ENCODE measurements at places on chromosomes 2 and 18.

DNA sequence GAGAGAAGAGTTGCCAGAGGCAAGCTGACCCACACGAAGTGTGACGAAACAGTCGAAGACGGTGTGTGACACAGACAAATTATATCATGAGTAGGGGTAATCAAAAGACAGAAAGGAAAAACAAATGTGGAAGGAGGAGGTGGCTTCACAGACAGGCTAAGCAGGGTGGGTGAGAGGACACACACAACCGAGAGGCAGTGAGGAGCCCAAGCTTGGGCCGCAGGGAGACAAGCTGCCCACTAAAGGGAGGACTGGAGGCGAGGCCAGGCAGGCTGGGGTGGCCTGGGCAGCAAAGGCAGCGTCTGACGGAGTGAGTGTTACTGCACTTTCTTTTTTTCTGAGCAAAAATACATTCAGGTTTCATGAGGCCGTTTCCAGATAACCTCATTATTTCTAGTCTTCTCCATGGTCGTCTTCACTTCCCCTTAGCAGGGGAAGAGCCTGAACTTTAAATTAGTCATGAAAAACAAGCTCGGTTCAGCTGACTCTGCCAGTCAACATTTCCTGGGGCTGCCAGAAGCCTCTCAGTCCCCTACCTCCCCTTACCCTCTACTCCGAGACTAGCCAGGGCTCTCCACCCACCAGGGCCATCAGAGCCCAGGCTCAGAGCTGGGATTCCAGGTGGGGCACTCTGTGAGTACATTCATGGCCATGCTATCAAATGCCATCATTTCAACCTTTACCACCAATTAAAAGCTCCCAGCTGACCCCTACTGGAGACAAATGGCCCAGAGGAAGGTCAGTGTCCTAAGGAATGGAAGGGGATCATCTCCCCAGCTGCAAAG is 13.8 kb upstream of the ZFP36L2 start:
- no peak for DNase-seq

GRCh38 chr2:102028470-102028869 is 36.7 kb downstream of the IL1R2 start:
- DNase-seq = no peak

DNA sequence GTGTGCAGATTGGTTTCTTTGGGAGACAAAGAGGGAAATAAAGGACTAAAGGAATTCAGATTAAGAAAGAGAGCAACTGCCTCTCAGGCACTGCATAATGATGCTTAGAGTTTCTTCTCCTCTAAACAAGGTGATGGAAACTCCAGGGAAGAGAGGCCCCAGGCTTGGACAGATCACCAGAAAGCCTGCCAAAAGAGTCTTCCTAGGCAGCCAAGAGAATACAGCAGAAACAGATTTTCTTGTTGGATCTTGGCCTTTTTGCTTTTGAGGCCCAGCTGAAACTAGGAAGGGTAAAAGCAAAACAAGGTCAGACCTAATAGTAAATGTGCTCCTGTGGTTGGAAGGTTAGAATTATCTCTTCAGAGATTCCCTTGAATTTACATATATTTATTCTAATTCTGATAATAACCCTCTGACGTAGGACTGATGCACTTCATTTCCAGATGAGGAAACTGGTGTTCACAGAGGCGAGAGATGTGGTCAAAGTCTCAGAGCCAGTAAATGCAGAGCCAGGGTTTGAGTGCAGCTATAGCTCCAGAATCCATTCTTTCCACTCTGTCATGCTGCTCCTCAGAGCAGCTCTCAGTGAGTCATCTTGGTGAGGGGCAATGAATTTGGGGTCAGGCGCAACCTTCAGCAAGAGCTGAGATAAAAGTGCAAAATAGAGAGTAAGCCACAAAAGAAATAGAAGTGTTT is 142.3 kb upstream of the FBXO11 start:
- no peak for DNase-seq

DNA sequence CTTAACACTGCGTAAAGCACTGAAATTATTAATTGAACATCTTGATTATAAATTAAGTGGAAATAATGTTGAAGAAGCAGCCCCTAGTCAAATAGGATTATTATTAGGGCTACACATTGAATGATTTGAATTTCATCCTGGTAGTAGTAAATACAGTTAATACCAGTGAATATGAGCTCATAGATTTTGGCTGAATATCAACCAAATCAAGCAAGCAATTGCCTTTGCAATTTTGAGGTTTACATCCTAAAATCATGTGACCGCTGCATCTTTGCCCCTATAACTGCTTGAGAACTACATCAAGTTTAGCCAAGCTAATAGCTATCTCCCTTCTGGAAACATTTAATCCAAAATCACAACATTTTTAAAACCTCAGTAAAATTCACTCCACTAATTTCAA is 801.2 kb upstream of the PIK3C3 start:
- DNase-seq = no peak

DNA sequence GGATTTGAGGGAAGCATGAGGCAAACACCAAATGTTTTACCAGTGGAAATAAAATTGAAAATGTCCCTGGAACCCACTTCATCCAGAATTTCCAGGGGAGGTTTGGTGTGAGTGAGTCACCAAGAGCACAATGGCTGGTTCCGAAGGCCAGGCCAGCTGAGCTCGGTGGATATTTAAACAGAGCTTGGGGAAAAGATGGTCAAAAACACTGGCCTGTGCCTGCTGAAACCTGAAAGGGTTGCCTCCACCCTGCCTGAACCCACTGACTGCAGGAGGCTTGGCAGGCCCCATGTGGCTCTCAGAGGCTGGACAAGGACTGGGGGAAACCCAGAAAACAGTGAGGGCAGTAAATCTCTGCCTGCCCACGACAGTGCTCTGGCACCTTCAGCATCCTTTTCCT is 93.9 kb downstream of the TTC32 start:
- no peak for DNase-seq

DNA sequence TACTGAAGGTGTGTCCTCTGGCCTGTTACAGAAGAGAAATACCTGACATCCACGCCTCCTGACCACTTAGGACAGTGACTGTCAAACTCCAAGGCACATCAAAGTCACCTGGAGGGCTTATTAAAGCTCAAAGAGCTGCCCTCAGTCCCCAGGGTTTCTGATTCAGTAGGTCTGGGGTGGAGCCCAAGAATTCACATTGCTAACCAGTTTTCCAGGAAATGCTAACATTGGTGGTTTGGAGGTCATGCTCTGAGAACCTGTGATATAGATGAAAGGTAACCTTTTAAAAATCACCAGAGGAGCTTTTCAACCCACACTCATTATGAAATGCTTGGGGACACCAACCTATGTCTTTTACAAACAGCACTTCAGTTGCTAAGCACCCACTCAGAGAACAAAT is 172.3 kb downstream of the ALK start:
- DNase-seq = no peak

- DNase-seq = no peak
These were observed 86.8 kb upstream of the SH3BP4 start for GRCh38 chr2:234865040-234865439.

GRCh38 chr2:171893824-171894611 is at the start of gene SLC25A12:
TSS of gene SLC25A12 (minus strand) at chr2:171894244. CDS start at chr2:171894214, 30 bp downstream.
- peak; percentile 43 for DNase-seq

DNA sequence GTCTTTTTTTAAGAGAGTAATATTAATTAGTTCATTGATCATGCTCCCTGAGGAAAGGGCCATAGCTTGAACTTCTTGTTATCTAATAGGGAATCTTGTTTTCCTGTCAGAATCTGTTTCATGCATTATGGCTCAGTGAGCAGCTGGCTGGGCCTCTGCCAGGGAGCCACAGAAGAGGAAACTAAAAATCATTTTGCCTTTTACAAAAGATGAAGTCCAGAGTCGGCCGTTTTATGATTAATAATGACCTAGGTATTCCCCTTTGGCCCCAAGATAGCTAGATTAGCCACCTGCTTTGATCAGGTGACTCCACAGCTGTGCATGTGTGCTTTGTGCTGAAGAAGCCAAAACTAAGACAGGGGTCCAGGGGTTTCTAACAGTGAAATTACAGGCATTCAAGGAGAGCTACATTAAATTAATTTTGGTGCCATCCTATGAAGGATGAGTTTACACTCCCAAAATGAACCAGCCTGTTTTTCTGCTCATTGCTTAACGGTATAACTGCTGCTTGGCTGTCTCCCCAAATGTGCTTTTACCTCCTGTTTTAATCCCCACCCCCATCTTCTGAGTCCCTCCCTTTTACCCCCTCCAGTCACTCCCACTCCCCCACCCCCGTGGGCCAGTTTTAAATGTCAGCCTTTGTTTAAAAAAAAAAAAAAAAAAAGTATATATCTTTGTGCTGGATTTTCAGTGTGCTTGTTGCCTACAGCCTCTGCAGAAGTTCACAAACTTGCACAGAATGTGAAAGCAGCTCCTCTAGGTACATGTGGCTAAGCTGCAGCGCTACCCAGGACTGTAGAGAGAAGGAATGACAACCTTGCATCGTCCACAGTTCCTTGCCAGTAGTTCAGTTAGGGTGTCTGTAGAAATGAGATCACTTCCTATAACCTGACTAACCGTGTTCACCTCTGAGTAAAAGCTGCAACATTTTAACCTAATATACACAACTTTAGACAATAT is 93.1 kb downstream of the CABLES1 start:
- DNase-seq = no peak

DNA sequence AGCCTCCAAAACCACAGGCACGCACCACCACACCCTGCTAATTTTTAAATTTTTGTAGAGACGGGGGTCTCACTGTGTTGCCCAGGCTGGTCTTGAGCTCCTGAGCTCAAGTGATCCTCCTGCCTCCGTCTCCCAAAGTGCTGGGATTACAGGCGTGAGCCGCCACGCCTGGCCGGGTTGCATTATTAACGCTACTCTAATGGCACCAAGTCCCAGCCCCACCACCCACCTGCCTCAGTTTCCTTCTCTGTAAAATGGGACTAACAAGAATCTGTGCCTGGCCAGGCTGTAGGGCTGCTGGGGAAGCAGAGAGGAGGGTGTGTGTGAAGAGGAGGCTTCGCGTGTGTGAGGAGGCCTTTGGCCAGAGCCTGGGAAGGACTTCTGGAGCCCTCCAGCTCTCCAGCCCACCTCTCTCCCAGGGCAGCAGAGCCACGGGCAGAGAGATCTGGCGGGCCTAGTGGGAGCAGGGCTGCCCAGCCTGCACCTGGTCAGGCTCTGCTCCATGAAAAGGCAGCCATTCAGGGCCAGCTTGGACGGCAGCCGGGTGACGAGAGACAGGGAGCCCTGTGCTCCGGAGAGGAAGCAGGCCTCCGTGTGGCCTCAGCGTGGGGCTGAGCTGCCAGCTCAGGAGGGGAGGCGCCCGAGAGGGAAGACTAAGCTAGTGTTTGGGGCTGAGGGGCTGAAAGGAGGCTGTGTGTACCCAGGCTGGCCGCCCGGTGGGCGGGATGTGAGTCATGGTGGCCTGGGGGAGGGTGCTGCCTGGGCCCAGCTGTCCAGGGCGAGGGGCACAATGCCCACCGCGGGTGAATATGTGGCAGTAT is 7.4 kb upstream of the B3GNT7 start:
- DNase-seq = no peak

- no peak for DNase-seq
These were observed 102.8 kb downstream of the ZNF385B start for GRCh38 chr2:179758636-179759035.

- no peak for DNase-seq
These were observed 118.8 kb downstream of the ZNF532 start for GRCh38 chr18:58983260-58984155.

- no peak for DNase-seq
These were observed 265.5 kb downstream of the NAPG start for GRCh38 chr18:10791169-10791831.

DNA sequence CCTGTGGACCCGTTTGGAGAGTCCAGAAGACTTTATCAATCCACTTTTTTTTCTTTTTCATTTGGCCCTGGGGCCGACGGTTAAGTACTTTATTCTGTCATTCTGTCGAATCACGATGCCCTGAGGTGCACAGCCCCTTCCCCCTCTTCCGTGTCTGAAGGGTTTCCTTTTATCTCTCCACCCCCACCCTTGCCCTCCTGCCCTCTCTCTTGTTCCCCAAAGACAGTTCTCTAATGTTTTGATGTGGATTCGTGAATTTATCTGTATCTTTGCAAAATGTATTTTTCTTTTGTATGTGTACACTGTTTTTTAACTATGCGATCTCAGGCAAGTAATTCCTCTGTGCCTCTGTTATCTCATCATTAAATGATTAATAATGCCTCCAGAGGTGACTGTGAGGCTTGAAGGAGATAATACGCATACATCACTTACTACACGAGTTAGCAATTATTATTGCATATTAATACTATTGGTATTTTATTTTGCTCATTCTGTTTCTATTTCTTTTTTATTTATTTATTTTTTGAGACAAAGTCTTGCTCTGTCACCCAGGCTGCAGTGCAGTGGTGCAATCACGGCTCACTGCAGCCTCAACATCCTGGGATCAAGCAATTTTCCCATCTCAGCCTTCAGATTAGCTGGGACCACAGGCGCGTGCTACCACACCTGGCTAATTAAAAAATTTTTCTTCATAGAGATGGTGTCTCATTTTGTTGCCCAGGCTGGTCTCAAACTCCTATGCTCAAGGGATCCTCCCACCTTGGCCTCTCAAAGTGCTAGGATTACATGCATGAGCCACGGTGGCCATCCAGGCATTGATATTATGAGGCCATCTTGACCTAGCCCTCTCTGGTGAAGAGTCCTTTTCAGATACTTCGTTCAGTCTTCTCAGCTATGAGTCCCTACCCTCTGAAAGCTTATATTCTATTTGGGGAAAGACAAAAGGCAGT is 1.4 kb upstream of the CASP8 start:
- peak; percentile 45 for DNase-seq

DNA sequence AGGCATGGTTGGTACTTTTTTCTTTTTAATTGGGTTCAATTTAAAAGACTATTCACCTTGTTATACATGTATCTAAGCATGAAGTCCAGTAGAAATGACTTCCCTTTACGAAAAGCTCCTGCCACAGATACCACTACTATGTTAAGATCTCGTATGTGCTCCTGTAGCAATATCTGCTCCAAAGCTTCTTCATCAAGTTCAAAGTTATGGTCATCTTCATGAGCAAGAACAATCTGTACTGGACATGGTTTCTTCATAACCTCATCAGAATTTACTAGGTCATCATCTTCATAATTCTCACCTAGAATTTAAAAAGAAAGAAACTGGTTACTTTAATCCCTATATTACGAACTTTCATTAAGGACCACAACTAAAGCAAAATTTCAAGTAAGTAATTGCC is 33.9 kb downstream of the ATL2 start:
- DNase-seq = no peak

DNA sequence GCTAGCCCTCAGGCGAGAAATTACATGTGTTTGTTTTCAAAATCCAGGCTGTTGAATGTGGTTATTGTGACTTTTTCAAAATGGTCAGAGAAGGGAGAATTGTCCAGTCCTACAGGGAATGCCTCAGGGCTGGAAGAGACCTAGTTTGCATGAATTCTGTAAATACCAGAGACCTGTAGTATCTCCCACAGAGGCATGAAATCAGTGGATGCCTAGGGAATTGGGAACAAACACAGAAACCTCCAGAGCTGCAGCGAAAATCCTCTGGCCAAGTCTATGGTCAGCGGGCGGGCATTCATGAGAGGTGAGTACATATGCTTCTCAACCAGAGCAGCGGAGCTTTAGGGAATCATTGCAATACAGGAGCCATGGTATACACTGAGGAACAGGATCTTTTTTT is 1596.5 kb upstream of the NXPH2 start:
- no peak for DNase-seq

- DNase-seq = no peak
These were observed 49.3 kb downstream of the KCNG2 start for GRCh38 chr18:79846936-79847557.
